ENCODE measurements at places on chromosomes 5 and 9.

- DNase-seq: no peak
Measured at GRCh38 chr9:136542241-136543040, 3.4 kb downstream of the NOTCH1 start.

DNA sequence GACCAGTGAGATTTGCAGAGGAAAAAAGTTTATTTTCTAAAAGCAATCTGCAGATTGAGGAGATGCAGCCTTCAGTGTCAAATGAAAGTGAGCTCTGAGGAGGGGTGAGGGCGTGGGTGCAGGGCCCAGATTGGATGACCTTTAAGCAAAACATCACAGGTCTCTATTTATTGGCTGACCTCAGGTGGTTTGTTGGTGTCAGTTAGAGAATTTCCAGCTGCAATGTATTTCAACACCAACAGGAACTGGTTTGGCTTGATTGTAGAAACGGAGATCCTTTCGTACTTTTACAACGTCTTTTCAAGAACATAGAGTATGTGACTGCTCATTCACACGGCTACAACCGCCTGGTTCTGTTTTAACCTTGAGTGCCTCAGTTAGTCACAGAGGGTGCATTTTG lies 1069.1 kb downstream of the EFNA5 start:
- no peak for DNase-seq

DNA sequence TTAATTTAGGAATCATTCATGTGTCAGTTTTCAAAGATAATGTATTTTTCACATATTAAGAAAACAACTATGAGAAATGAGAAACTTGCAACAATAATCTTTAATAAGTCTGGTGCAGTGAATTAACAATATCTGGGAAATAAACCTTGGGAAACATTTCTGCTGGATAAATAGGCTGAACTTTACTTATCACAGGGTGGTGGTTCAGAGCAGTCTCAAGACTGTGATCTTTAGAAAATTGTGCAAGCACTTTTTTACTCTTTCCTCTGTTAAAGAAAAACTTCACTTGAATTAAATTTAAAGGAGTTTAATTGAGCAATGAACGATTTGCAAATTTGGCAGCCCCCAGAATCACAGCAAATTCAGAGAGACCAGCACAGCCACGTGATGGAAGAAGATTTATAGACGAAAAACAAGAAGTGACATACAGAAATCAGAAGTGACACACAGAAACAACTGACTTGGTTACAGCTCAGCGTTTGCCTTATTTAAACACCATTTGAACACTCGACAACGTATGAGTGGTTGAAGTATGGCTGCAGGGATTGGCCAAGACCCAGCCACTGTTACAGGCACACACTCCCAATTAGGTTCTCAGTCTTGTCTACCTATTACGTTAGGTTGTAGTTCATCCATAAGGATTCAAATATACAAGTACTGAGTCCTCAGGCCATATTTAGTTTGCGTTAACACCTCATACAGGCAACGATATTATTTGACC lies 631.9 kb downstream of the SLCO4C1 start:
- DNase-seq: no peak

- DNase-seq: no peak
Measured at GRCh38 chr5:169350759-169351240, 49.9 kb upstream of the SLIT3 start.

GRCh38 chr5:153749960-153750359 lies 259.5 kb downstream of the GRIA1 start:
- no peak for DNase-seq

DNA sequence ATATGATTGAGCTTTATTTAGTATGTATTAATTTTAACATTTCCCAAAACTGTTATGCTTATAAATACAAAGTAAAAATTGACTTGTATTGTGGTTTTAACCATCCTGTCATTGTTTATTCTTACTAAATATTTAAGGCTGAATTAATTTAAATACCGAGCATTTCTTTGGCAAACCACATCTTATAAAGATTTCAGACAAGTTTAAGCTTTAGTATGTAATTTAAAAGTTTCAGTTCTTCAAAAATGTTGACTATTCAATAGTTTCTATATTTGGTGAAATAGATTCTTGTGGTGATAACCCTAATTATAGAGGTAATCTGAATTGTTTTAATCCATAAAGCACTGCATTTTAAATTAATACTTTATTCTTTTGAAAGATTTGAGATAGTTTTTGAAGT lies 65.5 kb downstream of the CCNH start:
- DNase-seq: no peak

DNA sequence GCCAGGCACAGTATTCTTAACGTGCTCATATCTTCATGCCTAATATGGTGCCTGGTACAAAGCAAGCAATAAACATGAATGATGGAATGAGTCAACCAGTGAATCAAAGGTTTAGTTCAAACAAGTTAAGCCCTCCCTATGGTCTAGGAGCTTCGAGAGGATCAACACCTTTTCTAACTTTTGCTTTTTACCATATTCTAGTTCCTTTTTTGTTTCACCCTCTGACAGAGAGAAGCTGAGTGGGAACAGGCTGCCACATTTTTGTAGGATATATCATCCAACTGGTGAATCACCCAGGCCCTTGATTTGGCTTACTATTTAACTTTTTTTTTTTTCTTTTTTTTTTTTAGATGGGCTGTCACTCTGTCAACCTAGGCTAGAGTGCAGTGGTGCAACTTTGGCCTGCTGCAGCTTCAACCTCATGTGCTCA lies 39.3 kb upstream of the TNC start:
- no peak for DNase-seq

- no peak for DNase-seq
Measured at GRCh38 chr9:88696501-88696900, 161.5 kb downstream of the NXNL2 start.

GRCh38 chr5:96197347-96197746 lies 235.7 kb upstream of the ELL2 start:
- no peak for DNase-seq

GRCh38 chr5:81225463-81225862 lies 7.7 kb upstream of the CKMT2 start:
- DNase-seq: no peak

DNA sequence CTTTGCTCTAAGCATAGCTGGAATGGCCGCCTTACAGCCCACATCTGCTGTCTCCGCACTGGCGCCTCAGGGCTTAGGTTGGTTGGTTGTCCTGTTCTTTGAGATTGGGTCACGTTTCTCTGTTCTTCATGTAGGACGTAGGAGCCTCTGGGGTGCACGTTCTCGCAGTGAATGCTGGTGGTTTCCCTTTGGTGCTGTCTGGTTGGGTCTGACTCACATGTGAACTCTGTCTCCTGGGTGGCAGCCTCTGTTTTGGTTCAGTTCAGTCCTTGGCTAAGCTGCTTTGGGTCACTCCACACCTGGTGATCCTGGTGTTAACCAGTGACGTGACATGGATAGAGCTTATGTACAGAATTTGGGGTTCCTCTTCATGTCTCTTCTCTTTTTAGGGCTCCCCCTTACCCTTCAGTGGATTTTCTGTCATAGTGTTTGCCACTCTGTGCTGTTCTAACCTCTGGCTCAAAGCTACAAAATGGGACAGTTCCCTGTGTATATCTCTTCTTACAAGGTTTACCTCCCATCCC lies 12.6 kb upstream of the LPCAT1 start:
- DNase-seq: peak; percentile 85

- no peak for DNase-seq
Measured at GRCh38 chr9:76796296-76796695, 32.1 kb downstream of the PCA3 start.

DNA sequence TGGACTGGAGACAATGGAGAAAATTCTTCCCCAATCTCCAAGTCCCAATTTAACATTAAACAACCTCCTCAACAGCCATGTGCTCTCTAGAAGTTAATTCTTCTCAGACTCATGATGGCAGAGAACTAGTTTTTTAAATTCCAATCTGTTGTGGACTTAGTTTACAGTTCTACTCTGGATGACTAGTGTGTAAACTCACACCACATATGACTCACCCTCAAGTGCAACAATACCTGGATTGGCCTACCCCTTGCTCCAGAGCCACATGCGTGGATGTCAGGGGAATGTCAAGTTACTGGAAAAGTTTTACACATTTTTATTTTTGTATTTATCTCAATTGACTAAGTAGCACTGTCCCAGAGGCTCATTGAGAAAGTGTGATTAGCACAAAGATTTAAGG lies 136.0 kb upstream of the EFNA5 start:
- no peak for DNase-seq

- DNase-seq: no peak
Measured at GRCh38 chr5:82610686-82611085, 332.5 kb upstream of the RPS23 start.

GRCh38 chr9:32463500-32464293 lies 62.3 kb downstream of the RIGI start:
- no peak for DNase-seq

GRCh38 chr9:129794549-129794948 lies 8.4 kb upstream of the TOR1B start:
- no peak for DNase-seq

GRCh38 chr5:14495301-14495700 lies 86.3 kb upstream of the OTULINL start:
- DNase-seq: no peak

- DNase-seq: no peak
Measured at GRCh38 chr9:84003246-84003645, 22.6 kb downstream of the RMI1 start.

- DNase-seq: no peak
Measured at GRCh38 chr5:175750511-175750931, 92.7 kb downstream of the HRH2 start.

GRCh38 chr5:90506221-90506620 lies 23.2 kb downstream of the LYSMD3 start:
- DNase-seq: no peak

- DNase-seq: no peak
Measured at GRCh38 chr5:74389531-74390305, 250.8 kb downstream of the ENC1 start.

DNA sequence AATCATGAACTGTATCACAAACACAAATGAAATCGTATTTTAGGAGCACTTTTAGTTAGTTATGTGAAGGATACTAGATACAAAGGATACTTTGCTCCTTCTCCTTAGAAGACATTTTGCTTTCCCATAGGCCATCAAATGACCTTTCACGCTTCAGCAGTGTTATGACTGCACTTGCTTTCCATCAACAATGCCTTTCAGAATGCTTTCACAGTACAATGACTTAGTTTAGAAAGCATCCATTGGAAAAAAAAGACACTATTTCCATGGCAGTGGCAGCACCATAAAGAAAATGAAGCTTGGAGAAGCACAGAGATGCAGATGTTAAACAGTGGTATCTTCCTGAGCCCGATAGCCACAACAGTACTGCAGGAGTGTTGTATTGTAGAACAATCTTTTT lies 203.9 kb downstream of the PCSK1 start:
- no peak for DNase-seq

DNA sequence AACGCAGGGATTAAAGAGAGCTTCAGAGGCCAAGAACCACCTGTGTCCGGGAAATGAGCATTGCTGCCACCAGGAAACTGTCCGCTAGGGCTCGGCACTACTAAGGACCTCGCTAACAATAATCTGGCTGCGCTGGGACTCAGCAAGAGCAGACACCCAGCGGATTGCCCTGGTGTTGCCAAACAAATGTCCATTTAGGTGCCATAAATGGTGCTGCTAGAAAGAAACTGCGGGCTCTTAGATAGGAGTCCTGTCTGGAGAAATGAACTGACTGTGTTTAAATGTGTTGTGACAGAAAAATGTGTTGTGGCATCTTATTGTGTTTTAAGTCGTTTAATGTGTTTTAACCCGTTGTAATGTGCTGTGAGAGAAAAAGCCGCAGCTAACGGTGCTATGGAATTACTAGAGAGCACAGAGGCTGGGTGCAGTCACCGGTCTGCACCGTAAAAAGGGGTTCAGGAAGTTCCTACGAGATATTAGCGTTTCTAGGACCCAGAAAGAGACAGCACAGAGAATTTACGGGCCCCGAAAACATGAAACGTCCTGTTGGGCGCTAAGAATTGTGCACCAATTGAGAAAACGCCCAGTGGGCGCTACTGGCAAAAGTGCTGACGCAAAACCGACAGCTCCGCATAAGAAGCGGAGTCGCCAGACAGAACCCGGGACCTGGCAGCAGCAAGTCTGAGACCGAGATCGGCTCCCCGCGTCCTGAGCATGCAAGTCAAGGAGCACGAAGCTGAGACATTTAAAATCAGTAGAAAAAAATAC lies 90.6 kb downstream of the ANXA2R start:
- peak; percentile 86 for DNase-seq

- DNase-seq: no peak
Measured at GRCh38 chr5:77064040-77064439, 23.0 kb downstream of the ZBED3 start.

DNA sequence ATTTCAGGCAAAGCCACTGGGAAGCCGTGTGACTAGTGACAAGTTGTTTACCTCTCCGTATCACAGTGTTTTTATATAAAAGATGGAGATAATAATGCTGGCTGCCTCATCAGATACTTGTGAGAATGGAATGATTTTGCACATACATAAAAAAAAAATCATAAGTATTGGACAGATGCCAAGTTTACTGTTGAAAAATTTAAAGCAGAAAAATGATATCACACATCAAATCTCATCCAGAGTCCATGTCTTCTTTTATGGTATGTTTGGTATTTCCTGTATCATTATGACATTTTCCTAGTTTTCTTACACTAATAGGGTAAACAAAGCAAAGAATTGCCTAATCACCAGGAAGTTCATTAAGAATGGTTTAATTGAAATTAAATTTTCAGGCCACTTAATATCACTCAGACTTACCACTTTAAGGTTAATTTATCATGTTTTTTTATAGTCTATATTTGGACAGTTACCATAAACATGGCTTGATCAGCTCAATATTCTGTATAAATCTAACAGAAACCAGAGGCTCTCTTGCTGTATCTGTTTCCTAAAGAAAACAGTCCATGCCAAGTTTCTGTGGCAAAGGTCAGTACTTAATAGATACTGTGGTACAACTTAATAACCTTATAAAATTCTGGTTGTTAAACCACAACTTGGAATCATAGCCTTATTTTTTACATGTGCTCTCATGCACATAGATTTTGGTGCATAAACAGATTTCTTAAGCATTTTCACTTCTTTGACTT lies 656.5 kb upstream of the RIOK2 start:
- no peak for DNase-seq

- DNase-seq: no peak
Measured at GRCh38 chr5:145960848-145961600, 24.6 kb downstream of the SH3RF2 start.

- DNase-seq: no peak
Measured at GRCh38 chr5:3190433-3190832, 405.2 kb upstream of the IRX1 start.

Measured in CD4-positive, alpha-beta T cell treated with Interleukin-15 for 1 hour (primary cell).